ENCODE measurements at places on chromosomes 7 and 10. TPM values are rescaled to one million over a fixed set of nuclear protein-coding genes. Genes with fewer than 3 reads are reported as not detected.

The EPHA1 gene
- polyA plus RNA-seq: 15.4 TPM

The CYP2C18 gene
- polyA plus RNA-seq: not detected

The GIMAP4 gene
- polyA plus RNA-seq: 25.8 TPM

The BBIP1 gene
- 39.8 TPM for polyA plus RNA-seq

Data from muscle of arm (tissue), 14 donors.